ENCODE measurements at places on chromosomes 5 and 9.

DNA sequence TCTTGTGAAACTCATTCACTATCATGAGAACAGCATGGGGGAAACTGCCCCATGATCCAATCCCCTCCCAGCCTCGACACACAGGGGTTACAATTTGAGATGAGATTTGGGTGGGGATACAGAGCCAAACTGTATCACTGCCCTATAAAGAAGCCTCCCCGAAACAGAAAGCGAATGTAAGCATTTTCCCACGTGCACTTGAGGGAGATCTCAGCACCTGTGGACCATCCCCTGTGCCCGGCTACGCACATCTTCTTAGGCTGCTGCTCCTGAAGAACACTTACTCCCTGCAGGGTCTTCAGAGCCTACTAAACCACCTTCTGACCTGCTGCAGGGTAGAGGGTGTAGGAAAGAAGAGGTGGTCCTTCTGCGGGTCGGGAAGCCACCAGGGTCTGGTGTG lies 410.2 kb upstream of the IRX2 start:
- no peak for DNase-seq

DNA sequence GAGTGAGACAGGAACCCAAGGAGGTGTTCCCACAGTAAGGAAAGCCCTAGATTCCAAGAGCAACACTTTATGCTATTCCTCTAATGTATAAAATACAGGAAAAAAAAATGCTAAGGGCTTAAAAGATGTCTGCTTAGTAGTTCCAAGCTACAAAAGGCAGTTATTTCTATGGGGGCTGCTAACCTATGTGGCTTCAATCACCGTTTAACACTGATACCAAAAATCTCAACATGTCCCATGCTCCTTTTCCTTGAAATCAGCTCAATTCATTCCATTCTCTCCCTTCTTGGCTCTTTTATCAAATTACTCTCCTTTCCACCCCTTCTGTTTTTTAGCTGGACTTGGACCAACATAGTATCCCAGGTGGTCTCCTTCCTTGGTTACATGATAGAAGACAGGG lies 20.6 kb downstream of the CCNH start:
- no peak for DNase-seq

DNA sequence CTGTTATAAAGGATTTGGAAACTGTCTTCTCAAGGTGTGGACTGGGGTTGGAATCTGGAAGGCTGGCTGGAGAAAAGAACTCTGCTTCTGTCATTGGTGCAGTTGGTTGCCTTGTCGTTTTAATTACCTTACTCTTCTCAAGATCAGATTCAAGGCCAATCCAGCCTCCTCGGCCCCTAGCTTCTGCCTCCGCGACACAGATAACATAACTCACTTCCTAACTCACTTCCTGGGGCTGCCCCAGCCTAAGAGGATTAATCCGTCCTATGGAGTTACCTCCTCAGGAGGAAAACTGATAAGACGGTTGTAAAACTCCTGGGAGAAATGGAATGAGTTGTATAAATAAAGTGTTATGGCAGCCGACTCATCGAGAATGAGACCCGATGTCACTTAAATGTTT lies 389.1 kb upstream of the WWC1 start:
- DNase-seq = no peak

DNA sequence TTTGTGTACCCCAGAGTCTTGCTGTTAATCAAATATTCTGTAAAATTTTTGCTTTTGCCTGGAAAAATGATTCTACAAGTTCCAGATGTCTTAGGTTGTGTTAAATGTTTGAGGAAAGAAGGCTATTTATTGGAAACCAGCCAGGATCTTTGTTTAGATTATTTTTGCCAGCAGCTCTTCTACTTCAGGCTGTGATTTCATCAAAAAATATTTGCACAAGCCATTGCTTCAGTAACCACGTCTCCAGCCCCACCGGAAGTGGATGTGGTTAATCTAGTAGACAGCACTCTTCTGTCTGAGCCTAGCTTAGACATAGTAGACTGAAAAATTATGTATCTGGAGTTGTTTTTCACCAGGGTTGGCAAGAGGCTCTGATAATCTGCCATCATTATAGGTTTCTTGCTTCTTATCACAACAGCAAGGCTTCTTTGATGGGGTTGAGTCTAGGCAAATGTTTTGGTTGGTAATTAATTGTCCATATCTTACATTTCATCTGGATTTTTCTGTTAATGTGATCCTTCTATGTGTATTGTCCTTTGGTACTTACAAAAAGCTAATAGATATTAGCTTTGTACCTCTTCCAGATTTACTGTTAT lies 17.1 kb downstream of the KCTD16 start:
- DNase-seq = no peak

- DNase-seq = no peak
Measured at GRCh38 chr5:56116599-56117141, 116.5 kb downstream of the ANKRD55 start.

DNA sequence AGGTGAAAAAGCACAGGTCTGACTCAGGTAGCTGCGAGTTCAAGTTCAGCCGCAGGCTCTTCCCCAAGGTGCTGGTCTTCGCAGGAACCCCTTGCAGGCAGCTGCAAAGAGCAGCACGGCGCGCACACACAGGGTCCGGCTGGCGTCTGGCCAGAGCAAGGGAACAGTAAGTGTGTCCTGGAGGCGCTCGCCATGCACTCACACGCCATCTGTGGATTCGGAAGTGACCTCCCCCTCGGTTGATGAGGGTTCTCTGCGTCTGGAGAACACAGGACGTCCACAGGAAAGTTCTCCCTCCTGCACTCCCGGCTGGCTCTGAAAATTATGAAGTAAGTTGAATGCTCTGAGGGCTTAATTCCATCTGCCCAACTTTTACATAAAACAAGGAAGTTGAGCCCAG lies 14.0 kb upstream of the EGFL7 start:
- DNase-seq = no peak

Measured in RKO (cell line).